AG08396 (cell line): ENCODE measurements at places on chromosomes 6 and 20.
A peak's percentile ranks its signal among the peaks of the same experiment; 100 is the strongest.

DNA sequence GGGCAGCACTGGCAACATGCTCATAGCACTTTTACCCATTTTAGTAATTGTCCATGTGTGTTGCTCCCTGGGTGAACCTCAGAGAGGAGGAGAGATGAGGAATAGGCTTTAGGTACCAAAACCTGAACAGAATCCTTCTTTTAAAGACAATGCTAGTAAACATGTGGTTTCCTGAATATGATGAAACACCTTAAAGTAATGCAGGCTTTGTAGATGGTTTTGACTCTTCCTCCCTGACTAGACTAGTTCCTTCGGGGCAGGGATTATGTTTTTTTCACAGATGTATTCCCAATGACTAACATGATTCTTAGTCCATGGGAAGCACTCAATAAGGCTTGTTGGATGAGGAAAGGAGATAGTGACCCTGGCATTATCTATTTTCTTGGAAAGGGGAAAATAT, 367.6 kb upstream of the JAG1 start:
- DNase-seq = no peak

- DNase-seq = no peak
These were observed 199.6 kb downstream of the OGFRL1 start for GRCh38 chr6:71488186-71488585.

DNA sequence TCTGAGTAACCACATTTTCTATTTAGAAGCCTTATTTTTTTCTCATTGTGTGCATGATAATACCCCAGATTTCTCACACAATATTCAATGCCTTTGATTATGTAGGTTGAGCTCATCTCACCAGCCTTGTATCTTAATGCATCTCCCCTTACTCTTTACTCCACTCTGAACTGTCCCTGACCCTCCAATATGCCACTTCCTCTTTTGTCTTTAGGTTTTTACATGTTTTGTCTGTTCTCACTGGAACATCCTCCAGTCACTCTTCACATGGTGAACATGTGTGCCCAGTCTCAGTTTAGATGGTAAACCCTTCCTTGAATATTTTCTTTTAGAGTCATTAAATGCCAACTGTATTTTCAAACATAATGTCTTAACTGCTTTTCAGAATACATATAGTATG, 392.9 kb upstream of the IMPG1 start:
- no peak for DNase-seq

DNA sequence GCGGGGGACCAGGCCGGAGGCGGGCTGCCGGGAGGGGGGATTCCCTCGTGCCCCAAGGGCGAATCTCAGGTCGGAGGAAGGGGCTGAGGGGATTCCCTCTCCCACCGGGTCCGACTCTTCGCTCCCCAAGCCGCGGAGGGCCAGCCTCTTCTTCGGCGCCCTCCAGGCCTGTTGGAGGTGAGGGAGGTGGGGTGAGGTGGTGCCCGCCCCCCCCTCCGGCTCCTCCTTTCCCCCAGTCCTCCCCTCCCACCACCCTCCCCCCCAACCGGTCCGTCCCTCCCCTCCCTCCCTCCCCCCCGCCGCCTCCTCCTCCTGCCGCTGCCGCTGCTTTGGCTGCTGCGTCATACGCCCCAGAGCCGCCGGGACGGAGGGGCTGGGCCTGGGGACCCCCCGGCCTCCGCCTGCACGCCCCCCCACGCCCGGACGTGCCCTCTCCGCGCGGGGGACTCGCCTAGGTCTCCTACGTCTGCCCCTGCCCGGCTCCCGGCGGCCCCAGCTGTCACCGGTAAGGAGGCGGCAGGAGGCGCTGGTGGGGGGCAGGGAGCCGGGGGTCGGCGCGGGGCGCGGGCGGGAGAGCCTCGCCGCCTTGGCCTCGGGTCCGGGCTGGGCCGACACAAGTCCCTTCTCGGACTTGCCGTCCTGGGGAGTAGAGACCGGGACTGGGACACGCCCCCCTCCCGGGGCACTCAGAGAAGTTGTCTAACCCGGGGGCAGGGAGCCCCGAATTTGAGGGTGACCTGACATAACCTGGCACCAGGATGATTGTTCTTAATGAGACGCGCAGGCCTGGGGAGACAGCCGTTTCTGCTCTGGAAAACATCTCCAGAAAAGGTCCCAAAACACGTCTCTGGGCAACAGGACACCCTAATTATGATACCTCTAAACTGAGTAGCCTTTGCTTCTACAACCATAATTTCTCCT, at the start of gene PHF1:
Gene PHF1, plus strand, starts transcription at position 304 of the 921 bp plus-strand sequence. CDS start 1,250 bp downstream, outside the sequence.
- peak; percentile 93 for DNase-seq

DNA sequence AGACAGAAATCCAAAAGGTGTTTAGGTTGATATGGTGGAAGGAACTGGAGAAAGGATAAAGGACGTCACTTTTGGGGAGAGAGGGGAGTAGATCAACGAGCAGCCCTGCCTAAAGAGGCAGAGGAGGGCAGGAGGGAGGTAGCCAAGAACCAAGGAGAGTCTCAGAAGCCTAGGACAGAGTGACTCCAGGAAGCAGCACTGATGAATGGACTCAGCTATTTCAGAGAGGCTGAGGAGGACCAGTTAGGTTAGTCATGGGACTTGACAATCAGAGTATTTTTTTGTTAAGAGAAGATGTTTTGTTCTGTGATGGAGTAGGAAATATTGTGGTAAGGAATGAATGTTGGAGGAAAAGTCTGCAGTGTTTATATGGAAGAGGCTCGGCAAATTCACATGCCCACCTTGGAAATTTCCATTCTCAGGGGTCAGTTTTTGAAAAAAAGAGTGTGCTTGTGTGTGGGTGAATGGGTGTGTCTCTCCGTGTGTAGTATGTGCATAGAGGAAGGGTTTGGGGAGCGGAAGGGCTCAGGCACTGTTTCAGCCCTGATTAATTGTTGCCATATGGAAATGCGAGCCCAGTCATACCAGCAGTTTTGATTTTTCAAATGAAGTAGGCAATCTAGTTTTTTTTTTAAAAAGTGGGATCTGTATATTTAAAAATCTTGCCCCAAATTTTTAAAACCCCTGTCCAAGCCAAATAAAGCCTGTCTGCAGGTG, 303.6 kb downstream of the SAMD5 start:
- no peak for DNase-seq

- DNase-seq = no peak
These were observed 229.0 kb downstream of the ZMYND8 start for GRCh38 chr20:47127546-47127945.

- DNase-seq = no peak
These were observed 19.3 kb downstream of the MYLK4 start for GRCh38 chr6:2731281-2731909.

- no peak for DNase-seq
These were observed 150.1 kb downstream of the DTNBP1 start for GRCh38 chr6:15512721-15513120.

- no peak for DNase-seq
These were observed 1.9 kb upstream of the RAET1L start for GRCh38 chr6:150026976-150027805.
